ENCODE measurements at places on chromosomes 6 and 20. TPM values are rescaled to one million over a fixed set of nuclear protein-coding genes. Genes with fewer than 3 reads are reported as not detected.

The NOX3 gene
- not detected for total RNA-seq

The BHLHE23 gene
- not detected for total RNA-seq

The TMEM74B gene
- 9.6 TPM for total RNA-seq

The SPDEF gene
- total RNA-seq: 45.9 TPM

The HLA-DQB2 gene
- total RNA-seq: 60.4 TPM

The ADGRF4 gene
- 38.9 TPM for total RNA-seq

The DAAM2 gene
- total RNA-seq: 17.6 TPM

The SIRPG gene
- not detected for total RNA-seq

The TRIM40 gene
- not detected for total RNA-seq

The LRRC1 gene
- 80.9 TPM for total RNA-seq

The SAPCD1 gene
- total RNA-seq: 23.4 TPM

DNA sequence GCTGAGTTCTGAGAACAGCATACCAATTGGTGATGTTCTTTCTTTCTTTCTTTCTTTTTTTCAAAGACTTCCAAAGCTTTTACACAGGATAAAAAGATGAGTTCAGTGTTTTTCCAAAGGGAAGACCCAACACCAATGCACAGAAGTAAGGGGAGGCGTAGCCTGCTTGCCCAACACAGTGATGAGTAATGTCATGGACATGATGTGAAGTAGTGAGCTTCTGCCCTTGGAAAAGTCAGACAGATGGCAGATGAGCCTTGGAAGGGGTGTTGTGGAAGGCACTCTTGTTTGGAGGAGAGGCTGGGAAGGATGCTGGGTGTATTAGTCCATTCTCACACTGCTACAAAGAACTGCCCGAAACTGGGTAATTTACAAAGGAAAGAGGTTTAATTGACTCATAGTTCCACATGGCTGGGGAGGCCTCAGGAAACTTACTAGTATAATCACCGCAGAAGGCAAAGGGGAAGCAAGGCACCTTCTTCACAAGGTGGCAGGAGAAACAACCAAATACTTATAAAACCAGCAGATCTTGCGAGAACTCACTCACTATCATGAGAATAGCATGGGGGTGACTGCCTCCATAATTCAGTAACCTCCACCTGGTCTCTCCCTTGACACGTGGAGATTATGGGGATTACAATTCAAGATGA is 12.6 kb downstream of the LRP11 start:
- H3K36me3 ChIP-seq: peaks cover 4% of the 10 kb centered on the region
- DNase-seq: no peak
- H3K4me3 ChIP-seq: no peak overlapping the region
- no peak overlapping the region for H3K27ac ChIP-seq

DNA sequence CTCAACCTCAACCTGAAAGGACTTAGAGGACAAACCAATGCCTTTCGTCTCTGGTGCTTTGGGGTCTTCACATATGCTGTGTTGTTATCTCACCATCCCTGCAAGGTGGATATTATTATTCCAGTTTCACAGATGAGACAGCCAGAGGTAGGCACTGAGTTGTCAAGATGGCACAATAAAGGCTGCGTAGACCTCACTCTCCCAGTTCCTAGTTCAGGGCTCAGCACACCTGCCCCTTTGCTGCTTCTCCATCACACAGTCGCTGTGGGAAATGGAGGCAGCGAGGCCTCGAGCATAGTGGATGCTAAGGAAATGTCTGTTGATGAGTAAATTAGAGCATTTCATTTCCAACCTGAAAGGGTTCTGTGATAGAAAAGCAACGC is 22.0 kb downstream of the FOXP4 start:
- no peak for DNase-seq
- no peaks in the 10 kb centered on the region for H3K27me3 ChIP-seq
- no peak overlapping the region for H3K4me3 ChIP-seq
- peaks cover 2% of the 10 kb centered on the region for H3K4me1 ChIP-seq

GRCh38 chr20:39210341-39211036 is 248.3 kb downstream of the DHX35 start:
- H3K27ac ChIP-seq: no peak overlapping the region
- peaks cover 23% of the 10 kb centered on the region for H3K4me1 ChIP-seq

GRCh38 chr6:12371641-12372146 is 81.5 kb downstream of the EDN1 start:
- H3K27me3 ChIP-seq: no peaks in the 10 kb centered on the region
- H3K36me3 ChIP-seq: no peaks in the 10 kb centered on the region
- no peaks in the 10 kb centered on the region for H3K4me1 ChIP-seq
- H3K27ac ChIP-seq: no peak overlapping the region
- no peak overlapping the region for H3K4me3 ChIP-seq
- DNase-seq: no peak

- H3K27me3 ChIP-seq: no peaks in the 10 kb centered on the region
- H3K4me3 ChIP-seq: peak within 1 kb of the TSS; percentile 60
- H3K36me3 ChIP-seq: no peaks in the 10 kb centered on the region
- peaks cover 7% of the 10 kb centered on the region for H3K4me1 ChIP-seq
- no peak for DNase-seq
Measured at GRCh38 chr20:52972190-52972937, at the start of gene TSHZ2. Gene TSHZ2 (plus strand): TSS chr20:52972358. CDS start chr20:52973294, 936 bp downstream.

GRCh38 chr6:125356884-125357283 is 55.1 kb upstream of the HDDC2 start:
- H3K4me1 ChIP-seq: peaks cover 5% of the 10 kb centered on the region
- no peak for DNase-seq
- no peak overlapping the region for H3K4me3 ChIP-seq

DNA sequence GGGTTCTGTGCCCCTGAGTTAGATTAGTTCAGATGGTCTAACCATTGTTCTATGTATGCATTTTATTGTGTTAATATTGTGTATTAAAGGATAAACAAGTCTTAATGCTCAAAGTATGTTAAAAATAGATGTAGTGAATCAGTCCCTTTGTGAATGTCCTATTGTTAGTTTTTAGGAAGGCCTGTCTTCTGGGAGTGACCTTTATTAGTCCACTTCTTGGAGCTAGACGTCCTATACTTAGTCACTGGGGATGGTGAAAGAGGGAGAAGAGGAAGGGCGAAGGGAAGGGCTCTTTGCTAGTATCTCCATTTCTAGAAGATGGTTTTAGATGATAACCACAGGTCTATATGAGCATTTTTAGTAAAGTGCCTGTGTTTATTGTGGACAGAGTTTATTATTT is 12.3 kb upstream of the HMGN4 start:
- DNase-seq: no peak
- H3K36me3 ChIP-seq: no peaks in the 10 kb centered on the region
- no peak overlapping the region for H3K27ac ChIP-seq
- no peak overlapping the region for H3K4me3 ChIP-seq
- H3K27me3 ChIP-seq: no peaks in the 10 kb centered on the region

DNA sequence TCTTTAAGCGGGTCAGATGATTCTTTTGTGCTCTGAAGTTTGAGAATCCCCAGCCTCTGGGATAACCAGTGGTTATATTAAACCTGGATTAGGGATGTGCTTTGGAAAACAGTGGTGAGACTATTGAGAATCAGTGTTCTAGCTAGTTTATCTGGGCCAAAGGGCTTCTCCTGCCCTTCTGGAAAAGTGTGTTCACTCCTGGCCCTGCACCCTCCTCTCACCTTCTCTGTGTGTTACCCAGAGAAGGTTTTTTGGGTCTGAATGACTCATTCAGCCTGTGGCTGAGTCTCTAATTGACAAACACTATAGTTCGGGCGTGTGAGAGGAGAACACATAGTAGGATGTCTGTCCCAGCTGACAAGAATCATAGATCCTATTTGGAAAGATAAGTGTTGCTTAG is 66.7 kb downstream of the LRRC1 start:
- H3K4me1 ChIP-seq: peaks cover 46% of the 10 kb centered on the region
- H3K27me3 ChIP-seq: no peaks in the 10 kb centered on the region
- DNase-seq: no peak
- H3K4me3 ChIP-seq: no peak overlapping the region
- H3K27ac ChIP-seq: no peak overlapping the region

- DNase-seq: no peak
- H3K4me1 ChIP-seq: peaks cover 37% of the 10 kb centered on the region
Measured at GRCh38 chr6:143743301-143744166, 65.8 kb downstream of the PHACTR2 start.

DNA sequence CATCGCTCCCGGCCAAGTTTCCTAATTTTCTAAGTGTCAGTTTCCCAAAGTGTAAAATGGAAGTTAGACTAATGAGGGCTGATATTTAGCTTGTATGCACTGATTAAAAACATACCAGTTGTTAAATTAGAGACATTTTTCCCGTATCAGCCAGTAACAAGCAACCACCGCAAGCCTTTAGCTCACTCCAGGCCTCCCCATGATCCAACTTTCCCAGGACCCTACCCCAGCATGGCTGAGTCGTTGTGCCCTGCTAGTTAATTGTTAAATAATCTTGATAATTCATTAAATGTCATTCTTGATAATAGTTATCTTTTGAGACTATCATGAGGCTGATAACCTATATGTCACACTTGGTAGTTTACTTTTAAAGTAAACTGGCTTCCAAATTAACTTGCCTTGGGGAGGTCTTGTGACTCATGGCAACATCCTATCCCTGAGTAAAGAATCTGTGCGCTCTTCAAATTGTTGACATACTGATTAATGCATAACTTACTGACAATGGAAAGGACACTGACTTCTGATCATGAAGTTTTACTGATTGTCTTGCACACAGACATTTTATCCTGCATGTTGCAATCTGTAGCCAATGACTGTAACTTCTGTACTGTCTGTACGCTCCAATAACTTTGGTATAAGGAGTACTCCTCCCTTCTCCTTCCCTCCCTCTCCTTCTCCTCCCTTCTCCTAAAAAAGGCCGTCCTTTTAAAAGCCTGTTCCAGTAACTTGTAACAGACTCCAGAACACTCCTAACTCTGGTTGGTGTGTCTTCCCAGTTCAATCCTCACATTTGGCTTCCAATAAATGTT is 6.3 kb upstream of the GTF3C6 start:
- H3K4me1 ChIP-seq: peaks cover 10% of the 10 kb centered on the region
- H3K27me3 ChIP-seq: no peaks in the 10 kb centered on the region
- no peak for DNase-seq
- H3K36me3 ChIP-seq: no peaks in the 10 kb centered on the region
- no peak overlapping the region for H3K4me3 ChIP-seq

GRCh38 chr6:35419417-35419816 is 32.7 kb upstream of the FANCE start:
- H3K27me3 ChIP-seq: no peaks in the 10 kb centered on the region
- no peak overlapping the region for H3K4me3 ChIP-seq
- H3K36me3 ChIP-seq: peaks cover 44% of the 10 kb centered on the region
- peaks cover 15% of the 10 kb centered on the region for H3K4me1 ChIP-seq
- no peak for DNase-seq

DNA sequence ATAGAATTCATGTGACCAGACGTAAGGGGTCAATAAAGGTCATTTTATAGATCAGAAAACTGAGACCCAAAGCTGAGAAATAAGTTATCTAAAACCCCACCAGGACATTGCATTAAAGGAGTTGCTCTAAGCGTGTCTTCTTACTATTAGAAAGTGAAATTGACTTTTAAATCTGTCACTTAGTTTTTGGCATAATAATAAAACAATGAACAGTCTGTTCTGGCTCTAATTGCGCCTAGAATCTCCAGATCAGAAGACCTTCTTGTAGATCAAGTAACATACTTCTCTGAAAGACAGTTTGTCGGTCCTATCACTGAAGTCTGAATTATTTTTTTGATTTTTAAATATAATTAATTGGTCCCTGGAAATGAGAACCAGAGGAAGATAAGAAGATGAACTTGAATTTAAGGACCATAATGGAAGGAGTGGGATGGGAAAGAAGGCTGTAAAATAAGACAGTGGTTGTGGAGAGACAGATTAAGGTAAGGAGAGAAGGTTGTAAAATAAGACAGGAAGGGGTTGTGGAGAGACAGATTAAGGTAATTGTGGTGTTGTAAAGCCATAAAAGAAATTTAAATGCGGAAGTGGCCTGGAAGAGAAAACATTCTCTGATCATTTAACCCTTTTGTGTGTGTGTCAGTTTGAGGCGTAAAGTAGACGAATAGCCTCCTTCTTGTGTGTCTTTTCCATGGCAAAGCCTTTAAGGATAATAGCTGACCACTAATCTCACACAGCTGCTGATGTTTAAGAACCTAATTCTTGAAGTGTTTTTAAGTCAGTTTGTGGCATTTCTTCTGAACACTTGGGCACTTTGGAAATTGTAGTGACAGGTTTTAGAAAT is 20.1 kb downstream of the TOP1 start:
- peaks cover 81% of the 10 kb centered on the region for H3K4me1 ChIP-seq
- peak overlapping the region; percentile 10 for H3K4me3 ChIP-seq
- peak overlapping the region; percentile 0 for H3K27ac ChIP-seq
- H3K36me3 ChIP-seq: no peaks in the 10 kb centered on the region

DNA sequence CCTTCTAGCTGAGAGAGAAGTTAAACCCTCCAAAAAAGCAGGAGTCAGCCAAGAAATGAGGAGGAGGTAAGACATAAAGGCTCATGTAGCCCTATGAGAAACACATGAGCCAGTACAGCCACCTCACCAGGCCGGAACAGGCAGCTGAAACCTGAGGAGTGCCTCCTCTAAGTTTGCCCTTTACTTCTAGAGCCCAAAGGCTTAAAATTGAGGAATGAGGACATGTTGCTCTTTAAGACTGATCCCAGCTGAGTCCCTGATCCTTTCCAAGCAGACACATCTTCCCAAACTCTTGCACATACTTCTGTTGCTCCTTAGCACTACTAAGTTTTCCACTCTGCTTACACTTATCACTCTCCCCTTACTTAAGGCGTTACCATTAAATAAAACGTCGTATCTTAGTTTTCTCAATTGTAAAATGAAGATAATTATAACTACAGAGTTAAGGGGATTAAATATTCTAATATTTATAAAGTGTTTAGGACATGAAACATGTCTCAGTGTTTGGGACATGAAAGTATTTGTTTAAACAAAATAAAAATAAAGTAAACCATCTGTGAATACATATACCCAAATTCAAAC is 124.0 kb downstream of the OGFRL1 start:
- peaks cover 17% of the 10 kb centered on the region for H3K4me1 ChIP-seq
- H3K36me3 ChIP-seq: peaks cover 13% of the 10 kb centered on the region
- no peaks in the 10 kb centered on the region for H3K27me3 ChIP-seq
- no peak overlapping the region for H3K4me3 ChIP-seq
- H3K27ac ChIP-seq: no peak overlapping the region

GRCh38 chr6:50836231-50836630 is 17.6 kb downstream of the TFAP2B start:
- H3K36me3 ChIP-seq: no peaks in the 10 kb centered on the region
- peaks cover 25% of the 10 kb centered on the region for H3K4me1 ChIP-seq
- no peak overlapping the region for H3K27ac ChIP-seq
- no peak for DNase-seq
- H3K4me3 ChIP-seq: no peak overlapping the region
- peaks cover 50% of the 10 kb centered on the region for H3K27me3 ChIP-seq

- H3K4me3 ChIP-seq: no peak overlapping the region
- no peak for DNase-seq
- no peaks in the 10 kb centered on the region for H3K36me3 ChIP-seq
- H3K27me3 ChIP-seq: no peaks in the 10 kb centered on the region
- peaks cover 7% of the 10 kb centered on the region for H3K4me1 ChIP-seq
- no peak overlapping the region for H3K27ac ChIP-seq
Measured at GRCh38 chr6:107642861-107643328, 153.0 kb downstream of the SOBP start.

DNA sequence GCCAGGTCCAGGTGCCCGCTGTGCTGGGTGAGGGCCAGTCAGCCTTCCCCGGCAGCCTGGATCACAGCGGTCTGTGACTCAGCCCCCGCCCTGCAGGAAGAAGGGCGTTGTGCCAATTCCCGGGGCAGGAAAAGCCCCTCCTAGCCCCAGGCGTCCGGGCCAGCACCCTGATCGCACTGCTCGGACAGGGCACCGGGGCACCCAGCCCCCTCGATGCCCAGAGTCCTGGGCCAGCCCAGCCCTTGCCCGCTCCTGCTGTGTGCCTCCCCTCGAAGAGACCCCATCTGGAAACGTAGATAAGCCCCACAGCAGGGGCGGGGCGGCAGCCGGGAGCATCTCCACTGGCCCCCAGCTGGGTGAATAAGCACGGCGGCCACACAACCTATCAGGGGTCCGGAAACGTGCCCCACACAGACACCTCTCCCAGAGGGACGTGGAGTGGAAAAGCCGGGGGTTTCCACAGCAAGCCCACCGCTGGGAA is 9.9 kb downstream of the LAMA5 start:
- peak overlapping the region; percentile 82 for H3K27ac ChIP-seq
- peaks cover under 1% of the 10 kb centered on the region for H3K36me3 ChIP-seq
- peak overlapping the region; percentile 7 for H3K4me3 ChIP-seq
- H3K27me3 ChIP-seq: no peaks in the 10 kb centered on the region
- H3K4me1 ChIP-seq: peaks cover 97% of the 10 kb centered on the region

Measured in suprapubic skin (tissue), 4 donors.